ENCODE measurements at places on chromosomes 13 and 19.

GRCh38 chr13:112768795-112769481, 79.1 kb downstream of the ATP11A start:
- DNase-seq: no peak

- no peak for DNase-seq
These were observed 38.8 kb downstream of the CARD8 start for GRCh38 chr19:48216933-48217332.

GRCh38 chr13:37594550-37594949, 4.0 kb downstream of the POSTN start:
- DNase-seq: no peak

- no peak for DNase-seq
These were observed 82.0 kb downstream of the KLF5 start for GRCh38 chr13:73140801-73141200.

GRCh38 chr13:32139251-32139650, 107.7 kb downstream of the FRY start:
- DNase-seq: no peak

DNA sequence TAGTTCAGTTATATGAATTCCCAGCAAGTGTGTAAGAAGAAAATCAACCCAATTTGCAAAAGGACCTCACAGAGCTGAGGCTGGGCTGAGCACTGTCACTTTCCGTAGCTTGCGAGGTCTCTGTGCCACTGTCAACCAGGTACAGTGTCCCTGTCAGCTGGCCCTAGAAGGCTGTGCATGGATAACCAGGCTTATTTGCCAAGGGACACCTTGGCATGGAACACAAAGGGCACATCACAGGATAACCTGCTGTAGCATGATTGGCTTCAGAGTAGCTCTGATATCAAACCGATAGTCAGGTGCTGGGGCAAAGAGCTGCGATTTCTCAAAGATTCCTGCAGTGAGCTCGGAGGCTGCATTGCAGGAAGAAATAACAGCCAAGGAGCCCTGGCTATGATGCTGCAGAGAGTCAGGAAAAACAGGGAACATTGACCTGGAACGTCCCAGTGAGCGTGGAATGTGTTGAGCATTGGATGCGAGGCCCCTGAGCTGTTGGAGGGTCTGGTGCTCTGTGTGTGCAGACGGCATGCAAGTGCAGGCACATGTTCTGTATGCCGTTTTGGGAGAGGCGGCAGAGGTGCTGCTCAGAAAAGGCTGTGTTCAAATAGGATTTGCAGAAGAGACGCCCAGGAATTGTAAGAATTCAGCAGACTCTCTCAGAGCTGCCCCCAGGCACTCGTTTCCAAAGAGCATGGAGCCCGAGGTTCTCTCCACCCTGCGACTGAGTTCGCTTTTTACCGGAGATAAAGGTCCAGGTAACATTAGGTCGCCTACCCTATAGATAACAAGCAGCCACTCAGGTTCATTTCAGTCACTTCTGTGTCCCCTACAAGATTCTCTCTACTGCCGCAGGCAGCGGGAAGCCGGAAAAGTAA, 213.5 kb upstream of the IRS2 start:
- no peak for DNase-seq
